Activated B cell treated with CpG ODN at 0.5 μM for 24 hours (primary cell): ENCODE measurements at places on chromosomes 12 and 14. TPM values are rescaled to one million over a fixed set of nuclear protein-coding genes. Genes with fewer than 3 reads are reported as not detected.
A peak's percentile ranks its signal among the peaks of the same experiment; 100 is the strongest.

Gene ZDHHC22
- total RNA-seq: not detected in 2 replicates

Gene TBX5
- not detected in 2 replicates for total RNA-seq

Gene TSPAN11
- not detected in 2 replicates for total RNA-seq

Gene PLEKHG7
- total RNA-seq: 3.4 and 4.1 TPM in 2 replicates

Gene SCARB1
- 39.3 and 40.8 TPM in 2 replicates for total RNA-seq

Gene DIO2
- not detected in 2 replicates for total RNA-seq

Gene DHRS7
- 41.5 and 47.1 TPM in 2 replicates for total RNA-seq

Gene CCDC38
- total RNA-seq: 0.09 and 0.42 TPM in 2 replicates

Gene RTN1
- not detected in 2 replicates for total RNA-seq

Gene WNT1
- not detected in 2 replicates for total RNA-seq

Gene KRT3
- not detected in 2 replicates for total RNA-seq

Gene CKB
- total RNA-seq: 8.6 and 12.0 TPM in 2 replicates

Gene VWF
- not detected in 2 replicates for total RNA-seq

- no peak for DNase-seq
Measured at GRCh38 chr14:42437809-42438208, 831.1 kb downstream of the LRFN5 start.

DNA sequence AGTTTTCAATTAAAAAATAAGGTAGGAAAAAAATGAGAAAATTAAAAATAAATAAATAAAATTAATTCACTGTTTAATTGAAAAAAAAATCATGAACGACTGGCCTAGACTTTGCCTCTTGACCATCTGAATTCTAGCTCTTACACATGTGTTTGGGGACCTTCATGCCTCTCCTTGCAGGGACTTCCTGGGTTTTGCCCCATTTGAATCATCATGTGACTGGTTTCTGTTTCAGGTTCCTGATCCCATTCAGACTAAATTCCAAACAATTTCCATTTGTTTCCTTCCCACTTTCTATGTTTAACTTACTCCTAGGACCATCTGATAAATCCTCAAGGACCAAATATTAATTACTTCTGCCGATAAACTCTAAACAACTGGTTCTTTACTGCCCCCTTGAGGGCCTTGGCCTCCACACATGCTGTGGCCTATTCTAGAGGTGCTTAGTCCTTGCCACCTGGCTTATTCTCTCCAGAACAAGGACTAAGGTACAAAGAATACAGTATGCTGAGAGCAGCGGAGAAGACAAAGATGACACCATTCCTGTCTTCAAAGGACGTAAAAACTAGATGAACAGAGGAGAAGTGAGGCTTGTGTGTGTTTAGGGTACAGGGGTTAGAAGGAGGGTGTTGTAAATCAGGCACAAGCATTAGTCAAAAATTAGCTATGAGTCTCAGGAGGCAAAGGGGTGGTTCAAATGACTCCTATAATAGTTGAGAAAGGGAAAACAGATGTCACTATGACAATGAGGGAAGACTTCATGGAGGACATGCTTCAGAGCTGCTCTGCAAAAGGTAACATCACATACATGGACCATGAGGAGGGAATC lies 125.8 kb upstream of the AVPR1A start:
- DNase-seq: no peak

GRCh38 chr12:57243521-57244311 lies 7.3 kb downstream of the STAC3 start:
- peak; percentile 77 for DNase-seq

DNA sequence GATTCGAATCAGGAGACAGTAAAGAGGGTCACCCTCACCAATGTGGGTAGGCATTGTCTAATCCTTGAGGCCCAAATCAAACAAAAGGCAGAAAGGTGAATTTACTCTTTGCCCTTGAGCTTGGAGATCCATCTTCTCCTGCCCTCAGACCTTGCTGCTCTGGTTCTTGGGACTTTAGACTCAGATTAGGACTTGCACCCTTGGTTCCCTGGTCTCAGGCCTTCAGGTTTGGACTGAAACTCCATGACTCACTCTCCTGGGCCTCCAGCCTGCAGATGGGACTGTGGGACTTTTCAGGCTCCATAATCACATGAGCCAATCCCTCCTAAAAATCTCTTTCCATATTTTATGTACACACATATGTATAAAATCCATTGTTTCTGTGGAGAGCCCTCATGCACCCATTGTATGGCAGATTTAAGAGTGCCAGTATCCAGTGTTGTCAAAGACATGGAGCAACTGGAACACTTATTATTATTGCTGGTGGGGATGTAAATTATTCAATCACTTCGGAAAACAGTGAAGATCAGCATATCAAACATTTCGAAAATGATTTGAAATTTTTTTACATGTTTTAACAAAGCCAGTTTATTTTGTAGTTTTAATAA lies 48.7 kb downstream of the EID3 start:
- DNase-seq: no peak

- DNase-seq: no peak
Measured at GRCh38 chr12:48336564-48336963, 14.2 kb downstream of the ZNF641 start.

DNA sequence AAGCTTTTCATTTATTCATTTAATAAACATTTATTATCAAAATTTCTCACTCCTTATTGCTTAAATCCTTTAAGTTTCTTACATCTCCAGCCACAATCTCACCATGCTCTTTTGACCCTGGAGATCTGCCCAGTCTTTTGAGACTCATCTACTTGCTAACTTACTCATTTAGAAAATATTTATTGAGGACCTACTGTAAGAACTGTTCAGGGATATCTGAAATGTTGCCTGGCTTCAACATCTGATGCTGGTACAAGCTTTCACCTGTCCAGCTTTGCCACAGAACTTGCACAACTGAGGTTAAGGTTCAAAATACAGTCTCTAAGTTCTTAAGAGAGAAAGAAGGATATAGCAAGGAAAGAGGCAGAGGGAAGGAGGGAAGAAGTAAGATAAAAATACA lies 17.5 kb upstream of the GXYLT1 start:
- DNase-seq: no peak

GRCh38 chr12:62865065-62865464 lies 69.9 kb downstream of the PPM1H start:
- DNase-seq: no peak

DNA sequence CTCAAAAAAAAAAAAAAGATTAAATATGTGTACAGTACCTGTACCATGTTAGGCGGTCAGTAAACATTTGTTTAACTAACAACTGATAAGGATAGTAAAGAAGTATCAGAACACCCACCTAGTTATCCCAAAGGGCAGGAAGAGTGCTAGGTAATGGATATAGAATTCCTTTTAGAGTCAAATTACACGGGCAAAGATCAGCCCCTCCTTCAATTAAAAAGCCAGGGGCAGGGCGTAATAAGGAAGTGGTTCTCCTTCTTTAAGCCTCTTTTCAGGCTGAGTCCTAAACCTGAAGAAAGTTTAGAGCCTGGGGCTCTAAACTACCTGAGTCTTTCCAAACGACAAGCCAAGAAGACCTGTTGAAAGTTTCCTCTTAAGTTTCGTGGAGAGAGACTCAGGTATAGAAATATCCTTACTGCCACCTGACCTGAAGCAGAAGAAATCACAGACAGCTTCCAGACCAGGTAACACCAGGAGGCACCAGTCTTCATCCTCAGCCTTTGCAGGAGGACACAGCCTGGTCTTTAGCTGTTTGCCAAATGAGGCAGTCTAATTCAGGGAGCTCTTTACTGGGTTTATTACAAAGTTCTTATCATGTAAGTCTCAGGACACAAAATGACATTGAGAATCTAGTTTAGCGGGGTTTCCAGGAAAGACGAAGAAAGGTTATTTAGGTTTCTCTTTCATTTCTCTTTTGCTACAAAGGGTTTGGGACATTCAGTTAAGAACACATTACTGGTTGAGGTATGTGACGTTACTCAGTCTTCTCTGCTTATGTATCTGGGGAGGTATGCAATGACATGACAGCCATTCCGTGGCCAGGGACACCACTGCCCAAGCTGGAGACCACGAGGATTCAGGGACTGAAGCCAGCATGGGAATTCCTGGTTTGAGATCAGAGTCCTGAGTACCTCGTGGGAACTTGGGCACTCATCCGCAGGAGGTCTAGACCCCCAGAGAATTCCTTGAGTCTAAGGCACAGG lies at the start of gene BCL2L14:
Gene BCL2L14 (plus strand): TSS at position 266 of the 983 bp plus-strand sequence. CDS start 8,367 bp downstream, outside the sequence.
- no peak for DNase-seq
